Islet precursor cell (in vitro differentiated cells): ENCODE measurements at places on chromosomes 5 and 9.

GRCh38 chr5:172559004-172559932, 81.8 kb upstream of the NEURL1B start:
- DNase-seq, result no peak

- DNase-seq, result peak; percentile 49
Measured at GRCh38 chr5:133485468-133485867, 126.9 kb downstream of the FSTL4 start.

DNA sequence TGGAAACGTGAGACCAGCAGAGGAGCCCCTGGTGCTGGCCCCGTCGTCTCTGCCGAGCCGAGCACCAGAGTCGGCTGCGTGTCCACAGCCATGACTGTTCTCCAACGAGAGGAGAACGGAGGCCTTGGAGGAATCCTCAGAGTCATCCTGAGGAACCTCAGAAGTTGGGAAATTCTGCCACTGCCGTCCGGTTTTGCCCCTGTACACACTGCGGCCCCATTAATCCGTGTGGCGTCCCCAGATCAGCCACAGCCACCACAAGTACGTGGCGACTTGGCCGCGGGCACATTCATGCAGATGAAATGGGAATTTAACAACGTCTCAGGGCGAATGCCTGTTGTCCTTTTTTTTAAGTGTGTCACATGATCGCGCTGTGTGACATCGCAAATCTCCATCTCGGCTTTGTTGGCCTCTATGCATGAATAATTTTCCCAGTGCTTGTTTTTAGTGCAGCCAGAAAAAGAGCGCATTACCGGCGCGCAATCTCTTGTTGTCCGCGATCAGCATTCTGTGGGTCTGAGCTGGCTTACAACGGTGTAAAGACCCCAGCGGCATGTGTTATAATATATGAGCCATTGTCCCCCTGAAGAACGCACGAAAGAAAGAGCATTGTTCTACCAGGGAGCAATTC, 323.0 kb upstream of the IRX4 start:
- peak; percentile 32 for DNase-seq

DNA sequence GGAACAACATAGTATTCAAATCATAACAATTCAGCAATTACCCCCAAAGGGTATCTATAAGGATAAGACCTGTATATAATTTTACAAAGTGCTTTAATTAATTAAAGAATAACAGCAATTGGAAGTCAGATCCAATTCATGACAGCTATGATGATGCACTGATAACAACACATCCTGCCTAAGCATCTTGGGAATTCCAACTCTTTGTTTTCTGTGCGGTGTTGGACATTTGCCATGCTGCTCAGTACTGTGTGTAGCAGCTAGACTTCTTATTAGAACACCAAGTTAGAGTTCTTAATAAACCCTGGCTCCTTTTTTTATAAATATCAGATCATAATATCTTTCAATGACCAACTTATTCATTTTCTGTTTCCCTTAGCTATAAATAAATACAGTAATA, 209.0 kb downstream of the SEC61B start:
- no peak for DNase-seq

GRCh38 chr5:84605241-84605640, 220.6 kb upstream of the EDIL3 start:
- DNase-seq, result no peak

DNA sequence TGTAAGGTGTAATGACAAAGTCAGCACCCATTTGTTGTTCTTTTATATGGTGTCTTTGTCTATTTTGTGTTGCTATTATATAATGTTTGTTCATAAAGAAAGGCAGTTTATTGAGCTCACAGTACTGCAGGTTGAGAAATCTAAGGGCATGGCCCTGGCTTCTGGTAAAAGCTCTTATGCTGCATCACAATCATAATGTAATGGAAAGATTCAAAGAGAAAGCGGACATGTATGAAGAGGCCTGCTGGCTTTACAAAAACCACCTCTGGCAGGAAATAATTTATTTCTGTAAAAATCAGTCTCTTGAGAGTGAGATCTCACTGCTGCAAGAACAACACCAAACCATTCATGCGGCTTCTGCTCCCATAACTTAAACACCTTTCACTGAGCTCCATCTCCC, 746.7 kb upstream of the FAM174A start:
- DNase-seq, result no peak

DNA sequence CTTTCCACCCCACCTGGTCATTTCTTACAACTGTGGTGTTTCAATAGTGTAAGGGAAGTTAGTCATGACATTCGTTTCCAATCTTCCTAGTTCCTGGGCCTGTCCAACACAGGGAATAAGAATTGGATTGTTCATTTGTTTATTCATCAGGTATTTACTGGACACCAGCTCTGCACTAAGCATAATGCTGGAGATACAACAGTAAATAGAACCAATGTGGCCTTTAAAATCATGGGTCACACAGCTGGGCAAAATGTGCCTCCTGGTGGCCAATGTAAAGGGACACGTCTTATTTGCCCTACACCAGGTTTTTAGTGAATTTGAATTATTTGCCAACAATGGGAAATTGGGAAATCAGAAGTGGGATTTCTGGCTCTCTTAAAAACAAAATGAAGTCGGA, 10.4 kb downstream of the ABLIM3 start:
- no peak for DNase-seq

DNA sequence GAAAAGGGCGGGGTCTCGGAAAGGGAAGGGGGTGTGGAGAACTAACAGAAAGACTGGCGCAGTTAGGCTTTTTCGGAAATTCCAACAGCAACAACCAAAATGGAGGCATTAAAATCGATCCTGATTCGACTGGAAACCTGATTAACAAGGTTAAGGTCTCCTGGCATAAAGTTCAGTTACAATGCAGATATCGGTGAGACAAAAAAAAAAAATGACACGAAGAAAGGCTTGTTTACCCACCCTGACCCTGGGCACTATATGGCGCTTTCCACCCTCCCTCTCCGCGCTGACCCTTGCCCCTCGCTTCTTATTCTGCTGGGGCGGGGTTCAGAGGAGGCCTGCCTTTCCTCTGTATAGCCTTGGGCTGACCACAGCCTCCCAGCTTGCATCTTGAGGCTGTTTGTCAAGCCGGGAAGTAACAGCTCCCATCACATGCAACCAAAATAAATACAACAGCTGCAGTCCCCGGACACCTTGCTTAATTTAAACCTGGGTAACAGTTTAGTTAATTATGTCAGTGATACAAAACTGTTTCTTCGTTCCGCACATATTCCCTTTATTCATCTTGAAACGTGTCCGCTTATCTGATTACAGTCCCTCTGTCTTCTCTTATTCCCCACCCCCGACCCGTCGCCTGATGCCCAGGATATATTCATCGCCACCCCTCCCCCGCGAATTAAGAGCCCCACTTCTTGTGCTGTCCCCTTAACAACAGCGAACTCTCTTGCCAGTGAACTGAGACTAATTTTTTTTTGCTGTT, 795 bp upstream of the PJA2 start:
- DNase-seq, result peak; percentile 96

GRCh38 chr5:162372256-162372655, 304.7 kb downstream of the GABRG2 start:
- DNase-seq, result no peak

DNA sequence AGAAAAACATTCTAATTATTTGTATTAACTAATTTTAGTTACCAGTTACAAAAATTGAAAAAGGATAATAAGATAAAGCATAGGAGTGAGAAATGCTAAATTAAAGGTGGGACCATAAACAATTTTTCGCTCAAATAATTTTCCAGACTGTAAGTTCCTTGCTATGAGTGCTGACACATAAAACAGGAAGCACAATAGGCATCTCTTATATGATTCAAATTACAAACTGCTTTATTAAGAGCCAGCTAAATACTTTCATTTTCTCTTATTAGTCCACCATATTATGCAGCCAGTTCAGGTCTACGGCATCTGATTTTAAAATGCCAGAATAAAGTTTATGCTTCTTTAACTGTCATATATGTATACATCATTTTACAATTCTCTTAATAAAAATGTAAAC, 4.4 kb downstream of the RC3H2 start:
- DNase-seq, result no peak

DNA sequence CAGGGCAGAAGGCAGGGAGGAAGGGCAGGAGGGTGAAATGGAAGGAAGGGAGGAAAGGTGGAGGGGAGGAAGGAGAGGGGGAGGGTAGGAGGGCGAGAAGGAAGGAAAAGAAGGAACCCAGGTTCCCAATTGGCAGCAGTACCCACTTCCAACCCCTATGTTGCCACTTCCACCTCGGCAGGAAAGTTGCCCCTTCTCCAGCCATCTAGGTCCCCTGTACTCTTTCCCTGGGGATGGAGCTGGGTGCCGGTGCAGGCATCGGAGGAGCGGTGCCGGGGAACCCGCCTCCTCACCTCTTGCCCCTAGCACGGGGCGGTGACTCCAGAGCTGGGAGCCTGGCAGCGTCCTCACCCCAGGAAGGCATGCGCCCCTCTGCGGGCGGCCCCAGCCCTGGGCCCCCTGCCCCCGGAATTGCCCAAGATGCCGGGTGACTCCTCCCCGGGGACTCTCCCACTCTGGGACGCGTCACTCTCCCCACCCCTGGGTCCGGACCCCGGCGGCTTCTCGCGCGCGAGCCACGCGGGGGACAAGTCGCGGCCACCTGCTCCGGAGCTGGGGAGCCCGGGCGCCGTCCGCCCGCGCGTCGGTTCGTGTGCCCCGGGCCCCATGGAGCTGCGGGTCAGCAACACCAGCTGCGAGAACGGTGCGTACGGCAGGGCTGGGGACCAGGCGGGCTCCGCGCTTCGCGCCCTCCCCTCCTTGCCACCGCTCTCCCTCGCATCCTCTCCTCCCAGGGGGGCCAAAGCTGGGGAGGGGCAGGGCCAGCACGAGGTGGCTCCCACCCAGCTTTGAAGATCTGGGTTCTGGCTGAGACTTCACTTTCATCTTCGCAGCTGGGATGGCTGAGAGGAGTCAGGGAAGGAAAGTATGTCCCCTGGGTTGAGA, at the start of gene NIPAL4:
TSS of gene NIPAL4 (plus strand) at position 499 of the 885 bp plus-strand sequence. CDS start at position 607, 108 bp downstream.
- peak; percentile 66 for DNase-seq

DNA sequence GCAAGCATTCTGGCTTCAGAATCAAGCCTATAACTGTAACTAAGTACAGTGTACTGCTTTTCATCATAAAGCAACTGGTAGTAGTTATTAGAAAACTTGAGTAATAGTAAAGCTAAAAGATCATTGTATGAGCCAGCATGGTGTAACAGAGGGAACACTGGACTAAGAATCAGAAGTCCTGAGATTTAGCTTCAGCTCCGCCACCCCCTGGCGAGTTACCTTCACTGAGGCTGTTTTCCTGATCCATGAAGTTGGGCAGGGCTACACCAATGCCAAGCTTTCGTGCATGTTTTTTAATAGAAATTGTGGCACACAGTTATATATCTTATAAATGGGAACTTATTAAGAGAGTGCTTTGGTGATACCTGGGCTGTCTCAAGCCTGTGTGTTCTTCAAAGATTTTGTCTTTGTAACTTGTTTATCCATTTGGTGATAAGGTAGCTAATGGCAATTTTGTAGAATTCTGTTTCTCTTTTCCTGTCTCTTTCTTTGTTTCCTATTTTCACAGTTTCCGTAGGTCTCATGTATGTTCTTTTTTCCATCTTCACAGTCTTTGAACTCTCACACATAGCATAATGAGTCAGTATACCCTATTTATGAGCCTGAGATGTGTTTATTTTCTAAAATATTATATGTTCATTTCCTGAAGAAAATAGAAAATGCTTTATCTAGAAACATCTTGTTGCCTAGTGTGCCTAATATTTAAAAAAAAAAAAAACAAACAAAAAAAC, 102.3 kb downstream of the GDNF start:
- DNase-seq, result no peak

GRCh38 chr5:131536211-131536826, 98.7 kb downstream of the RAPGEF6 start:
- DNase-seq, result no peak

DNA sequence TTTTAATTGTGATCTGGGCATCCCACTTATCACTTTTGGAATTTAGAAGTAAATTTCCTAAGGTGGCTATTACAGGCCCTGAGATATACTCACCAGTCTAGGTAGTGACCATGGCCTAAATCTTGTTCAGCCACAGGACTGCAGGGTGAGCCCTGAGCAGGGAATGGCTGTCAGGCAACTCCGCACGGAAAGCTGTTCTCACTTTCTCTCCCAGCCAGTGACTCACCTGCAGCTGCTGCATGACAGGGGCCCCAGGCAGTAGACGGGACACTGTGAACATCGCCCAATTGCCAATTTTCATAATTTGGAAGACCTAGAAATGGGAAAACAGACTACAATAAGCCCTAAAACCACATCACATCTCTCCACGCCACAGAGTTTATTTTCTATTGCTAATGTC, 69.6 kb upstream of the TAF1L start:
- DNase-seq, result peak; percentile 85

GRCh38 chr9:94852373-94852772, 125.9 kb downstream of the AOPEP start:
- no peak for DNase-seq

DNA sequence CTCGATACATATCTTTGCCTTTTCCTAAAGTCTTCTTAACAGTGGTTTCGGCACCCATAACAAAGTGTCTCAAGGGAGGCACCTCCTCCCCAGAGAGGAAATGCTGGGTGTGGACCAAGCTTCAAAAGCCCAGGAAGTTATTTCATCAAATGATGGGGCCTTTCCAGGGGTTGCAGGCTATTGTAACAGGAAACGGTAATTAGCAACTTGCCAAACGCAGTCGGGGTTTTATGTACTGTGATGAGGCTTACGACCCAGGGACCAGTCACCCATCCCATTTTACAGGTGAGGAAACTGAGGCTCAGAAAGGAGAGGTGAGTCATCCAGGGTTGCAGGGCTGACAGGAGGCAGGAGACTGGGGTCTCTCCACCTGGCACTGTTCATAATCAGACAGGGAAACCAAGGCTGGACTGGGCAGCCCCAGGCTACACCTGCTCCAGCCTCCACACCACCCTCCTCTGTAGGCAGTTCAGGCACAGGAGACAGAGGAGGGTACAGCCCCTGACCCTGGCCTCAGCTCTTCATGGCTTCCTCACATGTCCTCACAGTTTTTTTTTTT, 30.0 kb upstream of the SUSD3 start:
- DNase-seq, result no peak

GRCh38 chr9:135108831-135109510, 21.5 kb downstream of the OLFM1 start:
- DNase-seq, result no peak

- no peak for DNase-seq
Measured at GRCh38 chr5:36164461-36164860, 12.6 kb downstream of the SKP2 start.

DNA sequence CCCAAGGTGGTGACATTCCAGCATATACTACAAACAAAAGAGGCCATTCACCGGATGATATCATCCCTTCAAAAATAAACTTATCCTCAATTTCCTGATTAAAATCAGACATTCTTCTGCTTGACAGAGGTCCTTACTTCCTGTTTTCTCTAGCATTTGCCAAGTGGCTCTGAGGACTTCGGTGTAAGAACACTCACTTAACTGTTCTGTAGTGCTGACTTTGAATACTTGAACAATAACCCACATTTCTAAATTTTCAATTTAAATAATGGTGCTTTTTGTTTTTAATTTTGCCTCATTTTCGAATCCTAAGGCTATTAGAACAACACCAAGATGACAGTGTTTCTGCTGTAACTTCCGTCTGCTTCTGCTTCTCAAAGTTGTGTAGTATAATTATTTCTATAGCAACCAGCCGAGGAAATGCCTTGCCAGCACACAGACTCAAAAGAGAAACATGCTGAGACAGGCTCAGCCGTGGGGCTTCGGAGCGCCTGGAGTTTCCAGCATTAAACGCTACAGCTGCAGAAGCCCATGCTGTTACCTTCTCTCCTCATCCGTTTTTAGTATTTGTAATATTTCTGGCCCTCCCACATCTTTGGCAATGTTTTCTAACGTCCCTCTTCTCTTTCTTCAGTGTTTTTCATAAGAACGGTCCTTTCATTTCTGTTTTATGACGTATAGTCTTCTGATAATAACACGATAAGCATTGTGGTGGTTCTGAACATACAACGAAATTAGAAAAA, 19.5 kb upstream of the ANXA1 start:
- DNase-seq, result peak; percentile 88

GRCh38 chr9:37364136-37364535, 58.4 kb upstream of the GRHPR start:
- DNase-seq, result peak; percentile 24
